ENCODE measurements at places on chromosomes 2 and 18.

DNA sequence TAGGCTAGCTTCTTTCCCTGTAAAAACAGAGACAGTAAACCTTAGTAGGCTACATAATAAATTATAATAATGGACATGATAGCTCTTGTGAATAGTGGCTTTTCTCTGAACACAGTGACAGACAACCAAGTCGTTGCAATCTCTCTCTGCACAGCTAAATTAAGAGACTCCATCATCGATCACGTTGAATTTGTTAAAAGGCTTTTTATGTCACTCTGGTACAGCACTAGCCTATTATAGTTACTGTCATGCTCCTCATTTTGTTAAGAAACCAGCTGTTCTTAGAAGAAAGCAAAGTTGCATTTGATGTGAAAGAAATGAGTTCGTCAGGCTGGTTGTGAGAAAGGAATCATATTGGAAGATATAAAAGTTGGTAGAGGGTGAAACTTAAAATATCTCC is 50.3 kb upstream of the ARHGAP28 start:
- DNase-seq = no peak

DNA sequence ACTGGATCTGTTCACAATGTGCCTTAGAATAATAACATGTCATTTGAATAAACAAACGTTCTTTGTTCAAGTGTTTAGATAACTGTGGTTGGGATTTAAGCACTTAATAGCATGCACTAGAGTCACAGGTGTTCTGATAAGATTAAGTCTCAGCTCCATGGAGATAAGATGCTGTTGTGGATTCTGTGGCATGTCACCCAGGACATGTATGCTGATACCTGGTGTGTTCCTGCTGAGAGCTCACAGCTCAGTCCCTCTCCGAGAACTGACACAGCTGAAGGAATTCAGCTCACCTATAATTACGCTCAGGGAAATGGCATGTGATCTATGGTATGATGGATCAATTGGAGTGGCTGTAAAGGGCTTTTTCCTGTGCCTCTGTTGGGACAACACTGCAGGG is 75.4 kb upstream of the ST6GAL2 start:
- DNase-seq = no peak

- peak; percentile 56 for DNase-seq
Observed at GRCh38 chr18:32576296-32576916, 105.7 kb upstream of the GAREM1 start.

GRCh38 chr18:57188851-57189557 is 42.1 kb downstream of the BOD1L2 start:
- no peak for DNase-seq

DNA sequence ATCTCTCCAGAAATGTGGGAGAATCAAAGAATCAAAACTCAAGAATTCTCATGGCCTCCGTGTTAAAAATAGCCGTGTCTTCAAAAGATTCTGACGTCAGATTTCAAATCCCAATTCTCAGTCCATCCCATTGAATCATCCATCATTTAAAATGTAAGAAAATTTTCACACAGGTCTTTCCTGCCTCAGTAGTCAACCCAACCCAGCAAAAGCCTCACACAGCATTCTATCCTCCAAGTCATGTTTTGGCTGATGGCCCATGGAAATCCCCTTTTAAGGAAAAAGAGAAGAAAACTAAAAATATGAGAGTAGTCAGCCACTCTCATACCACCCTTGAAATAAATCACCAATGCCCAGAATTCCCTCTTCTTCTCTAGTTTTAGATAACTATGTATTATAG is 211.8 kb downstream of the C1D start:
- no peak for DNase-seq

- peak; percentile 100 for DNase-seq
Observed at GRCh38 chr2:215680605-215681598, 245.0 kb upstream of the FN1 start.

DNA sequence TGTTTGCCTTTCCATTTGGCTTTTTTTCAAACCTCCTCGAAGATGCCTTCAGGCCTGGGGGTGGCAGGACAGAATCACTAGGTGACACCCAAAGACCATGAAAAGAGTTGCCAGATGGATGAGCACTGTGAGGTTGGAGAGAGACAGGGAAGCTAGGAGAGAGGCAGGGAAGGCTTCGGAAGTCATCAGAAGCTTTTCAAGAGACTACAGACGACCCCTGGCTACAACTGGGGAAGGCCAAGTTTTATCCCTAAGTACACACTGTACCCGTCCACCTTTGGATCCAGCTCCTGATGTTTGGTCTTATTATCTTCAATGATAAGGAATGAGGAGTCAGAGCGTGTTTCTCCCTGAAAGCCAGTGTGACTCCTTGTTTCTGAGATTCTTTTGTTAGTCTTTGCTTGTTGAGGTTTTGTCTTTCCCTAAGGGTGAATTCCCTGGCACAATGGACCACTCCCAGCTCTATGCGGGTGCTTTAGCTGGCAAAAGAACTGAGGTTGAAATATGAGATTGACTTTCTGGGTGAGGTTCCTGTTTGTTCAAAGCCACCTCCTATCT is 33.4 kb upstream of the SLC9A2 start:
- DNase-seq = peak; percentile 9

GRCh38 chr18:5444847-5445246 is 99.0 kb downstream of the EPB41L3 start:
- peak; percentile 58 for DNase-seq

GRCh38 chr2:206657087-206657486 is 14.8 kb downstream of the FAM237A start:
- DNase-seq = no peak

- DNase-seq = no peak
Observed at GRCh38 chr18:9973470-9973869, 59.7 kb downstream of the VAPA start.

GRCh38 chr2:67213270-67213670 is 183.9 kb upstream of the ETAA1 start:
- no peak for DNase-seq

DNA sequence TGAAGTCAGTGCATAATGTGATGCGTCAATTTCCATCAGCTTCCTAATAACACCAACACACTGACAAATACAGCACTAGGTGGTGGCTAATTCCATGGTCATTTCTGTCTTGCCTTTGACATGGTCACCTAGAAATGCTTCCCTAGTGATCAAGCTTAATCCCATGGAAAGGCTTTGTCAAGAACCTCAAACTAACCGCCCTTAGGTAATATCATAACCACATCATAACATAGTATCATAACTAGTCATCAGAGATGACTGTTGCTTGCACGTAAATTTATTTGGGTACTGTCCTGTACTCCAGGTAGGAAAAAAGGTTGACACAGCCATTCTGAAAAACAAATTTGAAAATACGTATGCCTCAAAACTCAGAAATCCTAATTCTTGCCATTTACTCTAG is 471.8 kb downstream of the IRS1 start:
- DNase-seq = no peak

GRCh38 chr2:172249986-172250385 is 147.3 kb upstream of the DLX2 start:
- DNase-seq = peak; percentile 74

DNA sequence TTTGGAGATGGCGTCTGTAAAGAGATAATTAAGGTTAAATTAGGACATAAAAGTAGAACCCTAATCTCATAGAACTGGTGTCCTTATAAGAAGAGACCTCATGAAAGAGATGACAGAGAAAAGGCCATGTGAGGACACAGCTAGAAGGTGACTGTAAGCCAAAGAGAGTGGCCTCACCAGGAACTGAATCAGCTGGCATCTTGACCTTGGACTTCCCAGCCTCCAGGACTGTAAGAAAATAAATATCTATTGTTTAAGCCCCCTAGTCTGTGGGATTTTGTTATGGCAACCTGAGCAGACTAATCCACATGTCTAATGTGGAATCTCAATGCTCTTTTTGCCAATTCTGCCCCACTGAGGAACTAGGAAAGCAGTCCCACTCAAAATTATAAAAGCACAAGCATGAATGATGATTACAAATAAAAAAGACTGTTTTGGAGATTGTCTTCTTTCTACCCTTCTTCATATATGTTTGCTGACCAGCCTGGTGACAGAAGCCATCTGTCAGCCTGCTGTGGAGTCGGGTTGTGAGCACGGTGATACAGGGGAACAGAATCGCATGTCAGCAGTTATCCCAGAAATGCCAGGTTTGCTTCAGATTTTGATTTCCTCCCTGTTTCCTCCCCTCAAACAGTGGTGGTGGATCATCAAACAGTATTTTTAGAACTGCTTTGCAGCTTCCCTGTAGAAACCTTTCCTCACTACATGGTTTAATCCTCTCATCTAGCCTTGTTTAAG is 54.2 kb downstream of the INPP4A start:
- DNase-seq = no peak

DNA sequence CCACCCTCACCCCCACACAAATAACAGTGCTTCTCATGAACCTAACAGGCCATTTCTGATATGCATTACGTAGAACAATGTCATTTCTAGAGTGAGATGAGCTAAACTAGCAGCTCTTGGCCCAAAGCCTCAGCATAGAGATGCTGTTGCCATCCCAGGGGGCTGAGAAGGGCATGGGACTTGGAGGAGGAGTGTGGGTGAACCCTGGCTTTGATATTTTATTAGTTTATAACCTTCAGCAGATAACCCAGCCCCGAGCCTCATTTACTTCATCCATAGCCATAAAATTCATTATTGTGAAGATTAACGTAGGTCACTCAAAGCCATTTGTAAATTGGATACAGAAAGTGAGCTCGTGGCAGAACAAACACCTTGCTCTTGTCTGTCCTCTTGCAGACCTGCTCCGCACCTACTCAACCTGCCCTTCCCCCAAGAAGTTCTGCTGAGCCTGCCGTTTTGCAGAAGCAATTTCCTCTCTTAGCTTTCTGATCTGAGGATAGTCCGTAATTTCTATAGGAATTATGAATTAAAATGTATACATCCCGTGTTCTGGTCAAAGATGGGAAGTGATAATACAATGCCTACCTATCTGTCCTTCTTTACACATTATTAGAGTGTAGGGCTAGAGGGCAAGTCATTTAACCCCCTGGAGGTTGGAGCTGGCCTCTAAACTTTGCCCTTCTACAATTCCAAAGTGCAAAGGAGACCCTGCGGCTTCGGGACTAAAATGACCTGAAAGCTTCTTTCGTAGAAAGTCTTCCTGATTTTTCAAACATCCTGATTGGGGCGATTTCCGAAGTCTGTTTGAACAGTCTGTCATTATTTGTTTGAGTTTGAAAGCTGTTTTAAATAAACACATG is 187.4 kb downstream of the BCL2 start:
- no peak for DNase-seq

GRCh38 chr2:71554028-71554705 is 100.8 kb downstream of the DYSF start:
- no peak for DNase-seq

- no peak for DNase-seq
Observed at GRCh38 chr2:46239847-46240181, 57.4 kb upstream of the EPAS1 start.

- DNase-seq = no peak
Observed at GRCh38 chr2:235496239-235496621, 2.4 kb downstream of the AGAP1 start.

- no peak for DNase-seq
Observed at GRCh38 chr18:3819961-3820360, 370.0 kb downstream of the TGIF1 start.

DNA sequence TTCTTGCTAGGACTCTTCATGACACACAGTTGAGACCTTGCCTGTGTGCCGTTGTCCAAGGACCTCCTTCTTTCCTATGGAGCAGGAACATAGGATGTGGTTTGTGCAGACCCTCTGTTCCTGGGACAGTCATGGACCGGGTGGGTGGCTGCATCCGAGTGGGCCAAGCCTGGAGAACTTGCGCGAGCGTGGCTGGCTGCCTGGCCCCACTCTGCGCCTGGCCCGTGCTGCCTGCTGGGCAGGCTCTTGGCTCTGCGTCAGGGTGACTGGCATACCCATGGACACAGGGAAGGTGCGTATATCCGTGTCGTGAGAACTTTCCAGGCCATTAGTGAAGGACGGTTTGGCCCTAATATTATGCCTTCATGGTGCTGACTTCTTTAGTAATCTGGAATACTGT is 68.2 kb downstream of the DCDC2C start:
- no peak for DNase-seq

- DNase-seq = no peak
Observed at GRCh38 chr18:59029663-59030429, 109.8 kb upstream of the SEC11C start.

DNA sequence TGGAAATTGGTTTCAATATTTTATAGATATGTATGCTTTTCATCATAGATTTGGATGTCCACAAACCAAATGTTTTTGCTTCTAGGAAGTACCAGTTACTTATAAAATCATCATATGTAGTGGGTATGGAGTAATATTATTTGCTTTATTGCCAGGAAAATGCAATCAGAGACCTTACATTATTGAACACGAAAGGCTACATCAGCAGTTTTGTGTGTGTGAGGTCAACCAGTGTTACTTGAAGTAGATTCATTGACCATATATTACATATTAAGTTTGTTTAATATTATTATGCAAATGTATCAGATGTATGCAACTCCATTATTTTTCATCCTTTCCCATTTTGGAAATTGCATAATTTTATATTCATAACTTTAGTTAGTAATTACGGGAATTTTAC is 219.1 kb upstream of the MMADHC start:
- no peak for DNase-seq

DNA sequence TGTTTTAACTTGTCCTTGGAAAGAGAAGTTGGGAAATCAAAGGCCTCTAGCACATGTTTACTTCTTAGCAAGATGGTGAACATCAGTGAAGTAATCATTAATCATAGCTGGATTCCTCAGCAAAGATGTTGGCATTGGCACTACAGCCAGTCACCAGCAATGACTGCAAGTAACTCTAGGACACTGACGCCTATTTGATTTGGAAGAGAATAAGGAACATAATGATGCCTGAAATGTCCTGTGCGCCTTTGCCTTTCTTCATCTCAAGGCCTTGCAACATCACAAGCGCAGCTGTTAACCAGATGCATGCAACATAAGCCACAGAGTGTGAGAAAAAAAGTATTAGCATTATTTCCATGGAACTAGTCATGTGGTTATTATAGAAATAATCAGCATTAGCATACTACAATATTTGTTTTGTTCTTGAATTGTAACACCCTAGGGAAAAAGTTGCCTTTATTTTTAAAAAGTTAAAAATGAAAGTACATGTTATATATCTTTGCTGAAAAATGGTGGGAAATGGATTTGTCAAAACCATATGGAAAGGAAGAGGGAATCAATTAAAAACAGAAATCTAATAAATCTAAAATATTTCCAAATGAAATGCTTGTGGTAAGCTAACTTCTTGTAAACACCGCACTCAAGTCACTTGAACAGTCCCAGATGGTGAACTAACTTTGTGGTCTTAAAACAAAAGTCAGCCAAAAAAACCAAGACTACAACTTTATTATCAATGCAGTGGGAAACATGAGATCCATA is 55.6 kb downstream of the THADA start:
- peak; percentile 95 for DNase-seq

- DNase-seq = peak; percentile 45
Observed at GRCh38 chr18:21191596-21192307, 50.3 kb upstream of the GREB1L start.

- DNase-seq = no peak
Observed at GRCh38 chr2:16094811-16095210, 154.5 kb downstream of the MYCN start.

GRCh38 chr2:16666449-16666801 is 791 bp upstream of the CYRIA start:
- DNase-seq = no peak

- peak; percentile 50 for DNase-seq
Observed at GRCh38 chr2:197498937-197499593, 575 bp downstream of the HSPD1 start.

All from renal cortical epithelial cell (primary cell).